ENCODE measurements at places on chromosomes 11 and 22. TPM values are rescaled to one million over a fixed set of nuclear protein-coding genes. Genes with fewer than 3 reads are reported as not detected.

SLC22A12 gene
- not detected for total RNA-seq

DNA sequence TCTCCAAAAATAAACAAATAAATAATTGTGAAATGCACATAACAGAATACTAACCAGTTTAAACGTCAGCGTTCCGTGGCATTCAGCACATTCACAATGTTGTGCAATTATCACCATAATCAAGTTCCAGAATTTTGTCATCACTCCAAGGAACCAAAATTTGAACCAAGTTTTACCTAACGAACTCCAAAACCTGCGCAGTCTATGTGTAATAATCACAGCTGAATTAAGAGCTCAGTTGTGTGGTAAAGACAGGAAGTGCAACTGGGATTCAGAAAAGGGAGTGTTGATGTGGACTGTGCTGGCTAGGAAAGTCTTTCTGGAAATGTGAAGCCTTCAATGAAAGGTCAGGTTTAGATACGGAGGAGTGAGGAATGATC lies 5.4 kb upstream of the MCAM start:
- H3K4me1 ChIP-seq: peaks cover 34% of the 10 kb centered on the region
- no peaks in the 10 kb centered on the region for H3K36me3 ChIP-seq
- H3K27me3 ChIP-seq: peaks cover 24% of the 10 kb centered on the region
- DNase-seq: no peak

BAIAP2L2 gene
- 0.50 TPM for total RNA-seq

MB gene
- total RNA-seq: 0.20 TPM

- H3K36me3 ChIP-seq: peaks cover 46% of the 10 kb centered on the region
- DNase-seq: no peak
- peaks cover 23% of the 10 kb centered on the region for H3K4me1 ChIP-seq
- H3K27ac ChIP-seq: peak overlapping the region; percentile 33
- no peaks in the 10 kb centered on the region for H3K27me3 ChIP-seq
Measured at GRCh38 chr22:31269892-31270579, 22.3 kb downstream of the PIK3IP1 start.

All from activated CD4-positive, alpha-beta T cell treated with anti-CD3 and anti-CD28 coated beads, Interleukin-2, amount 10 ng/mL, durations not matched to agents 7 days and 5 days (primary cell).